ENCODE measurements at places on chromosomes 2 and 18.

GRCh38 chr2:70328921-70329561 is 27.2 kb upstream of the FAM136A start:
- no peak for DNase-seq

DNA sequence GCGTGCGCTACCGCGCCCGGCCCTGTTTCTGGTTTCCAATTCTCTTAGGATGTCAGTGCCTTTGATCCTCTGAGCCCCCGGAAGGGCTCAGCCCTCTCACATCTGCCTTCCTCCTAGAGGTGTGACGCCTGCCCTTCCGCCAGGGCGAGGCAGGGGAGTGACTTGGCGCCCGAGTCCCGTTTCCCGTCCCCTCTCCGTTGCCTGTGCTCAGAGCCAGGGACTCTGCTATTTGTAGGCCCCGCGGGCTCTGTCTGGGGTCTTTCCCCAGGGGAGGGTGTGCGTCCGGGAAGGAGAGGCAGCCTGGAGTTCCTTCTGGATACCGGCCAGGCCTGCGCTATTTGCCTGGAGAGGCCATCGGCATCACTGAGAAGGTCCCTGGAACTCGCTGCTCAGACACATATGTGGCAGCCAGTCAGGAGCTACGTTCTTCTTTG is 103.7 kb upstream of the TAF1B start:
- no peak for DNase-seq

GRCh38 chr18:27685091-27685490 is 491.8 kb downstream of the CDH2 start:
- no peak for DNase-seq

- DNase-seq = no peak
Measured at GRCh38 chr2:134583462-134583861, 135.3 kb downstream of the TMEM163 start.

GRCh38 chr2:35281702-35282101 is 1073.9 kb upstream of the CRIM1 start:
- no peak for DNase-seq

DNA sequence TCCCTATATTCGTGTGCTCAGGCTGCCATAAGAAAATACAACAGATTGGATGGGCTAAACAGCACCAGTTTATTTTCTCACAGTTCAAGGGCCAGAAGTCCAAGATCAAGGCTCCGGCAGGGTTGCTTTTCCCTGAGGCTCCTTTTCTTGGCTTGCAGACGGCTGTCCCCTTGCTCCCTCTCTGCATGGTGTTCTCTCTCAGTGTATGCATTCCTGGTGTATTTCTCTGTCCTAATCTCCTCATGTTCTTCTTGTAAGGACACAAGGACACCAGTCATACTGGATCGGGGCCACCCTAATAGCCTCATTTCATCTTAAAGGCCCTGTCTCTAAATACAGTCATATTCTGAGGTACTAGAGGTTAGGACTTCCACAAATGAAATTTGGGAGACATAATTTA is 62.6 kb upstream of the SLC16A14 start:
- no peak for DNase-seq

DNA sequence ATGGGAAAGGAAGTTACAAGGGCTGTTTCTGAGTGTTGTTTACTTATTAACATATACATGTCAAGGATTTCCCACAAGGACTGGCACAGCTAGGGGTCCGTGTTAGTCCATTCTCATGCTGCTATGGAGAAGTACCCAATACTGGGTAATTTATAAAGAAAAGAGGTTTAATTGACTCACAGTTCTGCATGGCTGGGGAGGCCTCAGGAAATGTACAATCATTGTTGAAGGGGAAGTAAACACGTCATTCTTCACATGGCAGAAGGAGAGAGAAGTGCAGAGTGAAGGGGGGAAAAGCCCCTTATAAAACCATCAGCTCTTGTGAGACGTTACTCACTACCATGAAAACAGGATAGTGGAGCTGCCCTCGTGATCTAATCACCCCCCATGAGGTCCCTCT is 128.9 kb upstream of the CELF4 start:
- no peak for DNase-seq

GRCh38 chr2:25194576-25195122 is 26.3 kb upstream of the POMC start:
- DNase-seq = no peak

DNA sequence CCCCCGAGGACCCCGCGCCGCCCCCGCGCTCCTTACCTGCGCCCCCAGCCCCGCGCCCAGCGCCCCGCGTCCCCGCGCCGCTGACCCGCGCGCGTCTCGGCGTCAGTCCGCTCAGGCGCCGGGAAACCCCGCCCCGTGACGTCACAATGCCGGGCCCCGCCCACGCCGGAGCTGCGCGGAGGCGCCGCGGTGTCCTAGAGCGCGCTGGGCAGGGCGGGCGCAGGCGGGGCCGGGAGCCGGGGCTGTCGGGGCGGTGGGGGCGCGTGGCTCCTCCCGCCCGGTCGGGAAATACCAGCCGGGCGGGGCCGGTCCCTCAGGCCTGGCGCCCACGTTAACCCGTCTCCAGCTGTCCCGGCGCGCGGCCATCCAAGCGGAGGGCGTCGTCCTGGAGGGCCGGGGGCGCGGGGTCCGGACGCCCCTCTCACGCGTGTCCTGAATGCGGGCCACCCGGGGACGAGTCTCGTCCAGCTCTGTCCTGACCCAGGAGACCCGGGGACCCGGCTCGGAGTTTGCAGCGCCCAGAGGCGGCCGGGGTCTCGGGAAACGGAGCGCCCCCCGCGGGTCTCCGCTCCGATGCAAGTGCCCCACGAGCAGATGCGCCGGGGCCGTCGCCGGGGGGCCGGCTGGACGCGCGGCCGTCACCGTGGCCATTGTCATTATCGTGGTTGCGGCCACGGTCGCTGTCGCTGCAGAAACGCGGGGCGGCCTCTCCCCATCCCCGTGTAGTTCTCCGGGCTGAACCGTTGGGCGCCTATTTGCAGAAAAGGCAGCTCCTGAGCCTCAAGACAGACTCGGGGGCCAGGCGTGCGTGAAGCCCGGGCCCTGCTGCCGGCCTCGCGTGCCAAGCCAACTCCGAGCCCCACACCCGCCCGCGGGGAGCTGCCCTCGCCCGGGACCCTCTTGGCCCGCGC is at the start of gene SLC66A2:
Gene SLC66A2 (minus strand): TSS at position 109 of the 911 bp plus-strand sequence. CDS start 727 bp downstream, outside the sequence.
- peak; percentile 95 for DNase-seq

DNA sequence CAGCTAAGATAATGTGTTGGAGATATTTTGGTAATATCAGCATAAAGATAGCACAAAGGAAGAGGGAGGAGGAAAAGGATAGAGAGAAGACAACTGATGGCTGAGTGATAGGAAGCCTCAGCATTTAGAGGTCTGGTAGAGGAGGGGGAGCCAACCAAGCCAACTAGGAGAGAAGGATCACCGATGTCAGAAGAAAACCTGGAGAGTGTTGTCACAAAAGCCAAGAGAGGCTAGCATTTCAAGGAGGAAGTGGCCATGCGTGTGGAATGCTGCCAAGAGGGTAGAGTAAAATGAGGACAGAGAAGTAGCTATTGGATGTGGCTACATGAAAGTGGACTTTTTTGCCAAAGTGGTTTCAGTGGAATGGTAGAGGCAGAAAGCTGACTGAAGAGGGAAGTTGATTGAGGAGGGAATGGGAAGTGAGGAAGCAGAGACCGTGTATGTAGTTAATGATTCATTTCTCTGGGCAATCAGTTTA is 34.3 kb downstream of the LCLAT1 start:
- no peak for DNase-seq

DNA sequence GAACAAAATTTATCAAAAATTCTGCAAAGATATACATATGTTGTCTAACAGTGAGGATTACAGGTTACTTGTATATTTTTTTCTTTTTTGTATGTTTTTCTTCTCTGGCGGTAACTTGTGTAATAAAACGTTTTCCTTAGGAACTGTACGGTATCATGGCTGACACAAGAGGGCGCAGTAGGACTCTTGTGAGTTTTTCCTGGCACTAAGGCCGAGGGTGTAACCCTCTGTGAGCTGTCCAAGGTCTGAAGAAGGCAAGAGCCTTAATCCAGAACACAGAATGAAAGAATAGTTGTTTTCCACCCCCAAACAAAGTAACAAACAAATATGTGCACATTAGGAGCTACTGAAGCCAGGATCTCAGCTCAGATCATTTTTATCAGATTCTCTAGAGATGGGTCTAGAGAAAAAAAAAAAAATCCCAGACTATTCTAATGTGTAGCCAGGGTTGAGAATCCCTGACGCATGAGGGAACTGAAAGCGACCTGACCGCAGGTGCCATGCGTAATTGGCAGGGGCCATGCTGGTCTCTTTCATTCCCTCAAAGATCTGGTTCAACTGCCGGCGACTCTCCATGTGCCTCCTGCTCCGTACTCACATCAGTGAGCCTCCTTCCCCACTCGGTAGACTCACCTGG is 27.0 kb downstream of the TMEM200C start:
- DNase-seq = no peak

- no peak for DNase-seq
Measured at GRCh38 chr2:216632952-216633615, at the start of gene IGFBP2. TSS of gene IGFBP2 (plus strand) at chr2:216633420. CDS start at chr2:216633524, 104 bp downstream.

DNA sequence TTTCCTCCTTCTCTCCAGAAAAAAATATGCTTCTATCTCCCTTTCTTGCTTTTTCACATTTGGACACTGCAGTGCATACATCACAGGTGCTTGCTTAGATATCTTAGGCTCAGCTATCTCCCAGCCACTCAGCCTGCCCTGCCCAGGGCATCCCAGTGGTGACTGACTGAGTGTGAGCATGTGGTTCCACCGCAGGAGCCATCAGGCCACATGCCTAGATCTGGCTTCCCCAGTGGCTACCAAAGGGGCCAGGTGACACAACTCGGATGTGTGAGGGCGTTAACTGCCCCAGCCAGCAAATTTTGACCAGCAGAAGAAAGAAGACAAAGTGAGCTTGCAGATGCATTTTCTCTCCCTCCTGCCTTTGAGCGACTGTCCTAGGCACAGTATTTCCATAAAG is 25.5 kb downstream of the SP5 start:
- DNase-seq = no peak

- DNase-seq = no peak
Measured at GRCh38 chr2:96737251-96737650, 2.6 kb downstream of the LMAN2L start.

- no peak for DNase-seq
Measured at GRCh38 chr2:183867206-183867605, 731.1 kb upstream of the ZNF804A start.

DNA sequence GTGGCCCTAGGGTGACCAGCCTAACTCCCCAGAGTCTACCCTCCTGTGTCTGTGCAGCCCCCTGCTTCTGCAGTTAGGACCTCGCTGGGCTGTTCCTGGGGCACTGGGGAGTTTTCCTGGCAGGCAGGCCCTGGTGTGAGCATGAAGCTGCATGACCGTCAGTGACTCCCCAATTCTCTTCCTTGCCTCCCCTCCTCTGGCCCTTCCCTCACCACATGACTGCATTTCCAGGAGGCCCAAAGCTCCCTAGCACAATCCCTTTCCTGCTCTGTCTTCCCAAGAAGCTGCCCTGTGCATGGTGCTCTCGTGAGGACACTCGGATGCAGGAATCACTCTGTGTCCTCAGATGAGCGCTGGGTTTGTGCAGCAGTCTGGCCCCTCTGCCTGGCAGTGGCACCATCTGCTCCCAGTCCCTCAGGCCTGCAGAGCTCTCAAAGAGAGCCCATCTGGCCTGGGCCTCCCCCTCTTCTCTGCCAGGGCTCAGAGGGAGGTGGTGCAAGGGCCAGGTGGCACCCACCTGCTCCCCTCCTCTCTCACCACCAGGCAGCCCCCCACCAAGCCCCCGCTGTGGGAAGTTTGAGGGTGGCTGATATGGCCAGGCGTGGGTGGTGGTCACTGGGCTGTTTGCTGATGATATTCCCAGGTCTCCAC is 125.6 kb upstream of the HS6ST1 start:
- no peak for DNase-seq

DNA sequence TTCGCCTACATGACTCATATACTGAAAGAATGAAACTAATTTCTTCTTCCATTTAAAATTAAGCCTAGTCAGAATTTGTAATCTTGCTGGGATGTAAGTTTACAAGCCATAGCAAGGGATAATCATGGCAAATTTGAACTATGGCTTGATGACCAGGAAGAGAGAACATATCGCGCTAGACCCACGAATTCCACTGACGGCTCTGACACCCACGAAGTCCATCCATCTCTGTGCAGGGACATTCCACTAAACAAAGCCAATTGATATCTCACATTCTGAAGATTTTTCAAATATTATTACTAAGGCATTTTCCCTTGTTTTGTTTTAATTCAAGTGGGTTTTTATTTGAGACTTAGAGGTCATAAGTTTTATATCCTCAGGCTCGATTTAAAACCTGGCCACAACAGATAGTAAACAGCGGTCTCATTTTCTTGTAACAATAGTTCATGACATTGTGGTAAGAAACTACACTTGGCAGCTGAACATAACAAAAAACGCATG is 113.0 kb downstream of the QPCT start:
- no peak for DNase-seq

- DNase-seq = no peak
Measured at GRCh38 chr2:164933671-164934189, 21.6 kb downstream of the SLC38A11 start.

- no peak for DNase-seq
Measured at GRCh38 chr2:215900203-215900611, 113.1 kb downstream of the MREG start.

DNA sequence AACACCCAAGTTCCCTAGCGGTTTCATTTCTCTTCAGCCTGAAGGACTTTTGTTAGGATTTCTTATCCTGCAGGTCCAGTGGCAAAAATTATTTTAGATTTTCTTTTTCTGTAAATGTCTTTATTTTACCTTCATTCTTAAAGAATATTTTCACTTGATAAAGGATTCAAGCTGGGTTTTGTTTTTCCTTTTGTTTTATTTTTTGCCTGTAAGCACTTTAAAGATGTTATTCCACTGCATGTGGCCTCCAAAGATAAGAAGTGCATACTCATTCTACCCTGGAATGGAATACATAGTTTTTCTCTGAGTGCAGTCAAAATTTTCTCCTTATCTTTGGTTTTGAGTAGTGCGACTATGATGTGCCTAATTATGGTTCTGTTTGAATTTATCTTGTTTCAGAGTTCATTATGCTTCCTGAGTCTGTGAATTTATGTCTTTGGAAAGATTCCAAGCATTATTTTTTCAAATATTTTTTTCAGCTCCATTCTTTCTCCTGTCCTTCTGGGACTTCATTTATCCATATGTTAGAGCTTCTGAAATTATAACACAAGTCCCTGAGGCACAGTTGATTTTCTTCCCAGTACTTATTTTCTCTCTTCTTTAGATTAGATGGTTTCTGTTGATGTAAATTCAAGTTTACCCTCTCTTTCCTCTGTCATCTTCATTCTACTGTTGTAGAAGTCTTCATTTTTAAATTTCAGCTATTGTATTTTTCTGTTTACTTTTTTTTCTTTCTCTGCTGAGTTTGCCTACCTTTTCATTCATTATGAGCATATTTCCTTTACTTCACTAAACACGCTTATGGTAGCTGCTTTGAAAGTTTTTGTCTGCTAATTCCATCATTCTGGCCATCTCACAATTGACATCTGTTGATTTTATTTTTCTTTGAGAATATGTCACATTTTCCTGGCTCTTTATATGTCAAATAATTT is 69.6 kb downstream of the MAPRE2 start:
- DNase-seq = no peak

All from stimulated activated CD8-positive, alpha-beta memory T cell treated with anti-CD3 and anti-CD28 coated beads, Interleukin-2, amount 100 ng/mL, for 1 hour (primary cell).